Cerebellum (tissue), 4 donors: ENCODE measurements at places on chromosomes 13 and 19. TPM values are rescaled to one million over a fixed set of nuclear protein-coding genes. Genes with fewer than 3 reads are reported as not detected.

The HIF3A gene
- total RNA-seq, result 19.9 TPM

The B3GNT8 gene
- total RNA-seq, result 0.18 TPM

The IGFL2 gene
- 1.2 TPM for total RNA-seq

The CAMSAP3 gene
- 9.9 TPM for total RNA-seq

The ZNF382 gene
- 87.1 TPM for total RNA-seq
